ENCODE measurements at places on chromosomes 11 and 22.

- peak; percentile 90 for DNase-seq
These were observed 48.9 kb downstream of the TRIOBP start for GRCh38 chr22:37745548-37746365.

- no peak for DNase-seq
These were observed 16.4 kb downstream of the RPL27A start for GRCh38 chr11:8698917-8699441.

GRCh38 chr11:9142732-9143131, 51.3 kb upstream of the SCUBE2 start:
- no peak for DNase-seq

- DNase-seq: no peak
These were observed 84.7 kb downstream of the MSANTD4 start for GRCh38 chr11:105937331-105937730.

GRCh38 chr11:108559904-108560303, 33.7 kb downstream of the EXPH5 start:
- no peak for DNase-seq

GRCh38 chr11:45354976-45355705, 69.0 kb upstream of the SYT13 start:
- peak; percentile 68 for DNase-seq

GRCh38 chr22:32796865-32797573, 4.5 kb upstream of the TIMP3 start:
- peak; percentile 17 for DNase-seq

DNA sequence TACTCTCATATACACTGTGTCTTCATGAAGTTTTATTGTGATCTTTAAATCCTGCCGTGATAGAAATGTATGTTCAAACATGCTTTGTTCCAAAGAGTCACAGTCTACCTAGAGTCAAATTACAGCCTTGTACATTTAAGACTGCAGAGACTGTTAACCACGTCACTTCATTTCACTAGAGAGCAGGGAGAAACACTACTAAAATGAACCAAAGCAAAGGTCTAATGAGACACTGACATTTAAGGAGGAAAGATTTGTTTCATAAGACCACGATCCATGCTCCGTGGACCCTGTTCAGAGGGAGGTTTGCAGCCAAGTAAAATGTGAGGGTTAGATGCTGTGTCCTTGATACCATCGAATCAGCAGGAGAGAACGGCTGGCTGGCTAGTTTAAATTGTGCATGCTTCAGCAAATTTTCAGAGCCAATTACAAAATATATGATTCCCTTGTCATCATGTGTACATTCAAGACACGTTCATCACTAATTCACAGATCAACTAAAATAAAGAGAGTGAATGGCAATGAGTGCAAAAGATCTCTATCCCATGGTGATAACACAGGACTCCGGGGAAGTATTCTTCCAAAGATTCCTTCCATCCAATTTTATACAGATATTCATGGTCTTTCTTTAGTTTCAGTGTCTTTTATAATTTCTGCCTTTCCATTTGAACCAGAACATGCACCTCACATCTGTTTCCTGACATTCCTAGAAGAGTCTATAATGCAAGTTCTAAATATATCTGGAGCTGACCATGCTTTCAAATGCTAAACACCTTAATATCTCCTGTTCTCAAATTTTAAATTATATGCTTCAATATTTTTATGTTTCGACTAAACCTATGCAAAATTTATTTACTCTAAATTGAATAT, 960.9 kb upstream of the FAT3 start:
- DNase-seq: no peak

DNA sequence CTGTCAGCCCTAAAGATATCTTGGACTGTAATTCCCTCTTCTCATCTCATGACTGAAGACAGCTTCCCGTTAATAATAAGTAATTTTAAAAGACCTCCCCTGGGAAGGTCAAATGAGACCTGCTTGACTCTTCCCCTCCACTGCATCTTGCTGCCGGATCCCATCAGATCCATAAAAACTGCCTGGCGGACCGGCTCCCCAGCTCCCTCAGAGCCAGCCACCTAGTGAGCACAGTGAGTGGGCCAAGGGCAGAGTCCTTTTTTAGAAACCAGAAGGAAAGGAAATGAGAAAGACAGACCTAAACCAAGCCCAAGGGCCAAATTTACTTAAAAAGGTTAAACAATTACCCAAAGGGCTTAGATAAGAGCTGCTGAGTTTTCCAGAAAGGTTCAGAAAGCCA, 595.3 kb downstream of the OPCML start:
- DNase-seq: no peak

DNA sequence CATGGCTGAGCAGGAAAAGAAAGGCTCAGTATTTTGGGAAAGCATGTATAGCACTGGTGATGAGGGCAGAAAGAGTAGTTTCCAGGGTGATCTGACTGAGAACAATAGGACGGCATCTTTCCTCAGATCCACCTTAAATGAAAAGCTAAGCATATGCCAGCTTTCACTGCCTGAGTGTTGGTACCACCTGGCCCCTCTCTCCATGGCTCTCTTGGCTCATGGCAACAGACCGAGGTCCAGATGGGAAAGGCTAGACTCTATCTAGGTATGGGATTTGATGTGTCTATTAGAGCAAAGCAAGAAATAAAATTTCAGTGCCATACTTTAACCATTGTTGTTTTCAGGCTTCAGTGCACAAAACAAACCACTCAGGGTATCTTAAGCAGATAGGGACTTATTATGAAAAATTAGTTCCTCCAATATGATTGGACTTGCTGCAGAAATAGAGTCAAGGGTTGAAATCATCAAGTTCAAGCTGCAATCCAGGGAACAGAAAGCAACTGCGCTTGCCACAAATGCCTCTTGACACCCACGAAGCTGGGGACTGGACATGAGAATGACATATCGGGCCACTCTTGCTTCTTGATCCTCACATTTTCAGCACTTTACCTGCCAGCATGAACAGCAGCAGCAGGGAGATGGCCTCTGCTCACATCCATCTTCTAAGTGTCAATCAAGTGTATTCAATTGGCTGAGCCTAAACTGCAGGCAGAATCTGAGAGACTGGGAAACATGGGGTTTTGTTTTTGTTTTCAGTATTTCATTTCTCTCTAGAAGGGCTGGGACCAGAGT, 64.0 kb upstream of the SNX19 start:
- no peak for DNase-seq

DNA sequence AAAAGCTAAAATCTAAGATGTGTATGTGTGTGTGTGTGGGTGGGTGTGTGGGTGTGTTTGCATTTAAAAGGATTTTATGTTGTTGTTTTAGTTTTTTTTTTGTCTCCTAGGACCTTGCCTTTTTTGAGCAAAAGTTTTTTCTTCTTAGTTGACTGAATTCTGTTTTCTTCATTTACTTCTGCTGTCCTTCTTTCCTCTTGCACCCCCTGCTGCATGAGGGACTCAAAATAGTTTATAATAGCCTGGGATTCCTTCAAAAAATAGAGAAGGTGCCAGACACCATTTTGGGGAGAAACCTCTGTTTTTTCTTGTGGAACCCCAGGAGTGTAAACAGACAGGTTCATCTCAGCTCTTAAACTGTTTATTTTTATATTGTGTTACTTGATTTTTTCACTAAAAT, 817.7 kb downstream of the TBC1D22A start:
- DNase-seq: no peak

DNA sequence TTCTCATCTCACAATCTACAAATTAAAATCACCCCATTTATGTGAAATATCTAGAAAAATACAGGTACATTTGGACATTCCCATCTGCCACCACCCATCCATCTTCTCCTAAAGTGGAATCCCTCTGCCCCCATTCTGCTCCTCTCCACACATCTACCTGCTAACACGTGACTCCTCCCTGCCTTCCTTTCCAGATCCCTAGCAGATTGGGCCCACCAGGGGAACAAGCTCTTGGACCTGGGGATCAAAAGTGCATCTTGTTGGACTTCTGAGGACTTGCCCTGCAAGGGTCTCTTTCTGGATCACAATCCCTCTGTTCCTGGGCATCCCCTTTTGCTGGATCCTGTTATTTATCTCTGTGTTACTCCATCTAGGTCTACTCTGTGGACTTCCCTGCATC, 107.6 kb downstream of the ZNF280B start:
- DNase-seq: no peak

DNA sequence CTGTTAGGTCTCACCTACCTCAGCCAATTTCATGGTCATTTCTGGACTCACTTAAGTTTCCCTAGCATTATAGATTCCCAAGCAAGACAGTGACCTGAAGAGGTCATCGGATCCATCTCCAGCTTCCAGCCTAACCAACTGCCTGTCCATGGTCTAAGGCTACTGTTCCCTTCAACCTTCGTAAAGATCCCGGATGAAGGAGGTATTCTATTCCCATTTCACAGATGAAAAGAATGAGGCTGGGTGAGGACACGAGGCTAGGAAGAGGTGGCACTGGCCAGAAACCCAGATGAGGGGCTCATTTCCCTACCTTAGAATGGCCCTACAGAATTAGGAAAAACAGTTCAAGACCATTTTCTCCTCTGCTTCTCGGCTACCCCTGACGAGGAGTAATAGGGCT, 31.3 kb upstream of the DRD2 start:
- DNase-seq: no peak

GRCh38 chr11:104803776-104804175, 94.5 kb downstream of the CASP12 start:
- no peak for DNase-seq

- DNase-seq: no peak
These were observed 43.5 kb downstream of the PPFIA1 start for GRCh38 chr11:70313945-70314344.

DNA sequence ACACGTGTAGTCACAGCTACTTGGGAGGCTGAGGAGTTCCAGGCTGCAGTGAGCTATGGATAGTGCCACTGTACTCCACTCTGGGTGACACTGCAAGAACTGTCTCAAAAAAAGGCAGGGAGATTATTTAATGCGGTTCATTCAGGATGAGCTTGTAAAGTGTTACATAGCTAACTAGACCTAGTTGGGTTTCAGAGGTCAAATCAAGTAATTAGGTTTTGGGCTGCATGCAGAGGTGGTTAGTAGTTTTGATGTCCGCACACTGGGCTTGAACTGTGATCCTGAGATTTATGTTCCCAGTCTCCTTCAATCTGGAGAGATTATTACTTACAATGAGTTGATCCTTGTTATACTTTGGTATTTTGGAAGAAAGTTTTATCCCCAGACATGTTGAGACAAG, 2.1 kb upstream of the RBM4 start:
- DNase-seq: no peak

DNA sequence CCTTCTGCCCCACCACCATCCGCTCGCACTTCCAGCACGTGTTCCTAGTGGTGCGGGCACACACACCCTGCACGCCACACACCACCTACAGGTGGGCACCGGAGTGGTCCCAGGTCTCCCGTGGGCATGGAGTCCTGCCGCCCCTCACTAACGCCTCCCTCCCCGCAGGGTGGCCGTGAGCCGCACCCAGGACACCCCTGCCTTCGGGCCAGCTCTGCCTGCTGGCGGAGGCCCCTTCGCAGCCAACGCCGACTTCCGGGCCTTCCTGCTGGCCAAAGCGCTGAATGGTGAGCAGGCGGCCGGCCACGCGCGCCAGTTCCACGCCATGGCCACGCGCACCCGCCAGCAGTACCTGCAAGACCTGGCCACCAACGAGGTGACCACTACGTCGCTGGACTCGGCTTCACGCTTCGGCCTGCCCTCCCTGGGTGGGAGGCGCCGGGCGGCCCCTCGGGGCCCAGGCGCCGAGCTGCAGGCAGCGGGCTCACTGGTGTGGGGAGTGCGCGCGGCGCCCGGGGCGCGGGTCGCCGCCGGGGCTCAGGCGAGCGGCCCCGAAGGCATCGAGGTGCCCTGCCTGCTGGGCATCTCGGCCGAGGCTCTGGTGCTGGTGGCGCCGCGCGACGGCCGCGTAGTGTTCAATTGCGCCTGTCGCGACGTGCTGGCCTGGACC, 8.5 kb downstream of the SIPA1 start:
- DNase-seq: peak; percentile 13

- DNase-seq: no peak
These were observed 12.8 kb upstream of the CABP7 start for GRCh38 chr22:29707010-29707409.

GRCh38 chr22:22863001-22863400, 24.6 kb upstream of the IGLL5 start:
- DNase-seq: no peak

- DNase-seq: no peak
These were observed 54.0 kb upstream of the SEZ6L start for GRCh38 chr22:26115266-26115665.

- no peak for DNase-seq
These were observed 41.7 kb downstream of the KCNJ4 start for GRCh38 chr22:38413085-38414008.

DNA sequence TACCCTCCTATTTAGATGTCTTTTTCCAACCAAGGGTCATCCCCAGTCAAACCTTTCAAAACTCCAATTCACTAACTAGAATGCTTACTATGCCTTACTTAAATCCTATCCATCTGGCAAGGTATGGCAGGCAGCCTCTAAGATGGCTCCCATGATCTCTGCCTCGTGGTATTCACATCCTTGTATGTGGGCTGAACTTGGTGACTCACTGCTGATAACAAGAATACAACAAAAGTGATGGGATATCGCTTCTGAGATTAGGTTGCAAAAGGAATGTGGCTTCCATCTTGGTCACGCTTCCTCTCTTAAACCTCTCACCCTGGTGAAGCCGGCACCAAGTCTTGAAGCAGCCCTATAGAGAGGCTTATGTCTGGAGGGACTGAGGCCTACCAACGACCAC, 29.6 kb upstream of the UPB1 start:
- no peak for DNase-seq

GRCh38 chr11:2989551-2989950, 2.6 kb downstream of the NAP1L4 start:
- no peak for DNase-seq

GRCh38 chr11:101487775-101488174, 96.0 kb downstream of the TRPC6 start:
- DNase-seq: no peak

DNA sequence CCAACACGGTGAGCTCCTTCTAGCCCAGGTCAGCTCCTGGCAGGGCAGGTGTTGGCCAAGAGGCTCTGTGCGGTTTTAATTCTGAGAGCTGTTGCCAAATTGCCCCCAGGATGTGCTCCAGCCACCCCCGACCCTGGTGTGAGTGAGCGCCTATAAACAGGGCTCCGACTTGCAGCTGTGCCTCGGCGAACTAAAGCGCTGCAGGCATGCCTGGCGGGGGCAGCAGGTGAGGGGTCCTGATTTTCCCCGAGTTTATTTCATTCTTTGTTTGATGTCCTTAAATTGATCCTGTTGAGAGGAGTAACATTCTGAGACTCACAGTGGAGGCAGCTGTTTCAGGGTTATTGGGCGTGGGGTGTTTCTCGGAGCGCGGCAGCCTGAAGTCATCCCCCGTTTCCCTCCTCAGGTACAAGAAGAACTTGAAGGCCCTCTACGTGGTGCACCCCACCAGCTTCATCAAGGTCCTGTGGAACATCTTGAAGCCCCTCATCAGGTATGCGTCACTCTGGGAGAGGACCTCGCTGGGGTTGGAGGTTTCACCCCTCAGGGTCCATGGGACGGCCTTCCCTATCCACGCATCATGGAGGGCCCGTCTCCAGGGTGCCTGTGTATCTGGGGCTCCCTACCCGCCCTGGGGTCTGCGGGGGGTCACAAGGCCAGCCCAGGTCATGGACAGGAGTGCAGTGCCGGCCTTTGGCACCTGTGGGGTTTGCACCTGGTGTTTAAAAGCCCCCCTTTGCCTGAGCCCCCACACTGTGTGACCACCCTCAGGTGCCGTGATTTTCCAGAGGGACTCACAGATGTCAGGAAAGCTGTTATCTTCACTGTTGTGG, 62.1 kb downstream of the ARHGAP8 start:
- DNase-seq: no peak

Data from GM06990 (cell line).